ENCODE measurements at places on chromosomes 5 and 9.

GRCh38 chr9:108057421-108058134, 568.0 kb upstream of the KLF4 start:
- no peak for DNase-seq

GRCh38 chr5:4984461-4984860, 155.7 kb upstream of the ADAMTS16 start:
- DNase-seq: no peak

GRCh38 chr9:134367791-134368490, 41.7 kb downstream of the RXRA start:
- DNase-seq: no peak

- DNase-seq: no peak
These were observed 153.0 kb downstream of the NSG2 start for GRCh38 chr5:174198541-174198940.

GRCh38 chr9:106400170-106400569, 462.8 kb upstream of the ZNF462 start:
- no peak for DNase-seq

DNA sequence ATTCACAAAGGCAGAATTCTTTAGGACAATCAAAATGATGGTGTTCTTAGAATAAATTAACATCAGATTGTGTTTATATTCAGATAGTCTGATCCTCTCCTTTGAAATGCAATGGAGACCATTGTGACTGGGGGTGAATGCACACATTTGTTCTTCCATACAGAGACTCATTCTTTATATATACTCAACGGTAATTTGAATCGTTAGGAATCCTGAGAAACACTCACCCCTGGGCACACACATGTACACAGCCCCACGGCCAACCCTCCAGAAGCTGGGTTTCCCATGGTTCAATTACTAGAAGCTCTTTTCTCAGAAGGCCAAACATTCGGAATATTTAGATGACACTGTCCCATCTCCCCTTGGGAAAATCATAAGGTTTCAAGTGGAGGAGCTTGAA, 57.5 kb upstream of the EPB41L4B start:
- no peak for DNase-seq

- no peak for DNase-seq
These were observed 364.4 kb upstream of the KIF2A start for GRCh38 chr5:61941637-61942036.

GRCh38 chr5:152601806-152602732, 197.0 kb upstream of the NMUR2 start:
- no peak for DNase-seq

All from activated CD4-positive, alpha-beta T cell treated with anti-CD3 and anti-CD28 coated beads for 48 hours (primary cell).